CD14-positive monocyte (primary cell): ENCODE measurements at places on chromosomes 1 and 21.

GRCh38 chr1:147837129-147837963 lies 65.2 kb upstream of the GJA8 start:
- DNase-seq: no peak

DNA sequence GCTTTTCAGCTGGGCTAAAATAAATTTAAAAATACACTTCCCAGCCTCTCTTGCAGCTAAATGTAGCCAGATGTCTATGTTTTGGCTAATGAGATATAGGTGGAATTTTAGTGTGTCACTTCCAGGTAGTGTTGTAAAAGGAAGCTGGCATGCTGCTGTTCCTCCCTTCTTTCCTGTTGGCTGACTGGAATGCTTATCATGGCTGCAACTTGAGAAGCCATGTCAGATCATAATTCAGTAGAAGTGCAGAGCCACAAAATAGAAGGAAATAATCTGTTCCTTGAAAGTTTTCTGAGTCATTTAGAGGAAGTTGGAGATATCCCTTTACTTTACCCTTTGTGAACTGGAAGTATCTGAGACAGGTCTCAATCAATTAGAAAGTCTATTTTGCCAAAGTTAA lies 10.9 kb upstream of the RBM15 start:
- DNase-seq: no peak

GRCh38 chr1:205916541-205916940 lies 26.7 kb downstream of the SLC26A9 start:
- DNase-seq: no peak

GRCh38 chr1:101613546-101613945 lies 376.7 kb downstream of the S1PR1 start:
- DNase-seq: no peak

DNA sequence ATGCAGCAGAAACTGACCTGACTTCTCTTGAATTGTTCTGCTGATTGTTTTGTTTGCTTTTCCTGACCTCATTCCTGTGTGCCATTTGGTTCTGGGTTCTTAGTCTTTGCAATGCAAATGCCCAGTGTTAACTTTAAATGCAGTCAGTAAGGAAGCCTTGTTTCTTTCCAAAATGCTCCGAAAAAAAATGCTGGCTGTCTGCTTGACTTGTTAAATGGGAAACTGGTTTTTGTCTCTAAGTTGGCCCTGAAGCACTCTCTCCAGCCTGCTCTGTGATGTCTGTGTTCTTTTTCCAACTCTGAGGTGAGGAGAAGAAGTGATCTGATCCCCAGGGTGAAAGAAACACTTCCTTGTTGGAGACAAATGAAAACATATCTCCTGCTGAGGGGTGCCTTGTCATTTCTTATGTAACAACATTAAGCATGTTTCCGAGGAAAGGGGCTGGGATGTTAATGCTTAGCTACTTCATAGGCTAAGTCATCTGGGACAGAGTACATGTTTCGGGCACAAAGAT lies 256.3 kb upstream of the ADGRL4 start:
- no peak for DNase-seq

- no peak for DNase-seq
These were observed 593.1 kb upstream of the USP24 start for GRCh38 chr1:55808263-55808662.

GRCh38 chr21:31750843-31751242 lies 18.9 kb upstream of the SCAF4 start:
- no peak for DNase-seq

- no peak for DNase-seq
These were observed 13.4 kb downstream of the HYI start for GRCh38 chr1:43440358-43440757.

- no peak for DNase-seq
These were observed 19.1 kb downstream of the SLC2A7 start for GRCh38 chr1:9006956-9007615.

- DNase-seq: no peak
These were observed 100.8 kb downstream of the PLPPR4 start for GRCh38 chr1:99365141-99365540.

GRCh38 chr1:63935553-63935952 lies 161.7 kb downstream of the ROR1 start:
- no peak for DNase-seq

DNA sequence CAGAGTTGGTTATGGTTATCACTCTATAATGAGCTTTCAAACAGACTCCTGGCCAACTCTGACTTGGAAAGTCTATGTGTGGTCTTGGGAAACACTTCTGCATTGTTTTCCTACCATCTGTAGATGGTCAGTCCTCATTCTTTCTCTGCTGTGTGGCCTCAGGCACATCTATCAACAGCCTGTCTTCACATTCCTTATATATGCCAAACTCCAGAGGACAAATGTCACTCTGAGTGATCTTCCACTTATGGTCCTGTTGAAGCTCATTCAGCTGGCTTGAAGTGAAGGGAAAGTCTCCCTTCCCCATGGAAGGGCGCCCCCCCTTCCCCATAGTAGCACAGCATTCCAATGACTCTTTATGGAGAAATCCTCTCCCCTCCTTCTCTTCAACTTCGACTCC lies 58.7 kb downstream of the VANGL2 start:
- no peak for DNase-seq

DNA sequence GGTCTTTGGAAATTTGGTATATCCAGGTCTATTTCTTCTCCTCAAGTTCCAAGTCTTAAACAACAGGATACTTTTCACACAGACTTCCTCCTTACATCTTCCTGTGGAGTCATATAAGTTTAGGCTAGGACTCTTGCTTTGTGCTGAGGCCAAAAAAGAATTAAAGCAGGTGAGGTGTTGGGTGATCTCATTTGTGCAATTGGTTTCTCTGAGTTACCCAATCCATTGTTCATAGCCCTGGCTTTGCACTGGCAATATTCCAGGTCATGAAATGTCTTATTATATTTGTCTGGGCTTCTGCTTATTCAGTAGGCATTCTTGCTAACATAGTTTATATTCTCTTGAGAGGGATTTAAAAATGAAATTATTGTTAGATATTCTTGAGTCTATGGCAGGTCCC lies 14.1 kb upstream of the KIAA0040 start:
- DNase-seq: no peak

GRCh38 chr1:84168783-84169182 lies 24.7 kb downstream of the PRKACB start:
- DNase-seq: no peak

DNA sequence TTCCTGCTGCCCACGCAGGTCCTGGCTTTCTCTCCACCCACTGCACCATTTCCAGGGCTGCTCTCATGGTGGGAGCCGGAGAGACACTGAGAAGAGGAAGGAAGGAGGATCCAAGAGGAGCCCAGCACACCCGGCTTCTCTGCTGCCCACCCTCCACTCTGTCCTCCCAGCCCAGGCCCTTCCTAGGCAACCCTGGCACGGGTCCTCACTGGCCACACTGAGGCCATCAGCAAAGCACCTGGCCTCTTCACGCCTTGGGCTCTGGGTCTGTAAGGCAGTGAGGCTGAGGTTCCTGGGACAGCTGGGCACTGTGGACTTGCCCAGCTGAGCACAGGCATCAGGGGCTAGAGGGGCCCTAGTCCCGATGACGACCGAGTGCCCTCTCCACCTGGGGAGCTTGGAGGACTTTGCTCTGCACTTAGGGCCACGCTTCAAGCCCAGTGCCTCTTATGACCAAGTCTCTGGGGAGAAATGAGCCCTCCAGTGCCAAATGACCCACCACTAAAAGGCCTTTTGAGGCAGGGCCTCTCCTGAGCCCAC lies 43.1 kb downstream of the PDE9A start:
- no peak for DNase-seq

DNA sequence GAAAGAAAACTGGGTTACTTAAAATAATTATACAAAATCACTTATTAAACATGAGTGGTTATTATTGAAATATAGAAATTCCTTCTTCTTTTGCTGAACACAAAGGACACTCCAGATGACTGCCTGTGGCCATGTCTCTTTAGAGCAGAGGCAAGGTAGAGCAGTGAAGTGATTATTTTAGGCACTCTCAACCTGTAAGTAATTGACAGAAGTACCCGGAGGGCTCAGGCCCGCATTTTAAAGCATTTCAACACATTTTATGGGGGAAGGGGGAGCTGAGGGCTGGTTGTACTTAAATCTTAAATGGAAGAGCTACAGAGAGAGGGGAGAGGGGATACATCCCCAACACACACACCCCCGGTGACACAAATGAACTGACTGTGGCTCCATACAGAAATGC lies 10.2 kb downstream of the OSCP1 start:
- no peak for DNase-seq

- DNase-seq: peak; percentile 60
These were observed 13.9 kb downstream of the NT5C1A start for GRCh38 chr1:39657923-39658485.
